ENCODE measurements at places on chromosomes 1 and 21. TPM values are rescaled to one million over a fixed set of nuclear protein-coding genes. Genes with fewer than 3 reads are reported as not detected.

The OLFML2B gene
- total RNA-seq, result 1.2 TPM

The CENPF gene
- total RNA-seq, result 10.1 TPM

The EXTL1 gene
- total RNA-seq, result 0.58 TPM

The LPAR3 gene
- 2.0 TPM for total RNA-seq

The FMO4 gene
- total RNA-seq, result 0.96 TPM

The TAL1 gene
- total RNA-seq, result 0.19 TPM

The TBX15 gene
- 1.7 TPM for total RNA-seq

The HSF2BP gene
- 0.96 TPM for total RNA-seq

The TENT5C gene
- total RNA-seq, result 2.0 TPM

The FYB2 gene
- total RNA-seq, result not detected

The OPRD1 gene
- not detected for total RNA-seq

The CACNA1S gene
- total RNA-seq, result not detected

The LHX8 gene
- total RNA-seq, result not detected

The PLPPR5 gene
- not detected for total RNA-seq

The TEX38 gene
- not detected for total RNA-seq

The PERM1 gene
- 8.5 TPM for total RNA-seq

The ZNF678 gene
- 5.6 TPM for total RNA-seq

The TDRD5 gene
- total RNA-seq, result not detected

The CDCA8 gene
- 1.4 TPM for total RNA-seq

The AMY1B gene
- not detected for total RNA-seq

The SDC3 gene
- total RNA-seq, result 6.9 TPM

The IL20 gene
- total RNA-seq, result not detected

The ERICH3 gene
- total RNA-seq, result not detected

The HMGCS2 gene
- total RNA-seq, result not detected

The RAB7B gene
- total RNA-seq, result 3.1 TPM

The KAZN gene
- 3.4 TPM for total RNA-seq

The GJA5 gene
- total RNA-seq, result 3.7 TPM

The CYP2J2 gene
- not detected for total RNA-seq

The PIK3R3 gene
- 4.5 TPM for total RNA-seq

The DUSP23 gene
- total RNA-seq, result 15.8 TPM

The PIGK gene
- 84.0 TPM for total RNA-seq

The AMIGO1 gene
- 0.58 TPM for total RNA-seq

The TRNP1 gene
- total RNA-seq, result 17.4 TPM

The CEP85 gene
- 11.1 TPM for total RNA-seq

The VWA5B1 gene
- total RNA-seq, result not detected

The EBNA1BP2 gene
- total RNA-seq, result 59.5 TPM

The GJC2 gene
- 2.7 TPM for total RNA-seq

The LY9 gene
- total RNA-seq, result not detected

The NBPF10 gene
- 3.1 TPM for total RNA-seq

The TAS1R3 gene
- total RNA-seq, result under 0.01 TPM

The SELL gene
- total RNA-seq, result 1.1 TPM

The NPR1 gene
- 0.85 TPM for total RNA-seq

Data from regular cardiac myocyte (primary cell).